ENCODE measurements at places on chromosomes 7 and 10.

GRCh38 chr7:28900311-28900710 lies 57.8 kb downstream of the TRIL start:
- DNase-seq: no peak

DNA sequence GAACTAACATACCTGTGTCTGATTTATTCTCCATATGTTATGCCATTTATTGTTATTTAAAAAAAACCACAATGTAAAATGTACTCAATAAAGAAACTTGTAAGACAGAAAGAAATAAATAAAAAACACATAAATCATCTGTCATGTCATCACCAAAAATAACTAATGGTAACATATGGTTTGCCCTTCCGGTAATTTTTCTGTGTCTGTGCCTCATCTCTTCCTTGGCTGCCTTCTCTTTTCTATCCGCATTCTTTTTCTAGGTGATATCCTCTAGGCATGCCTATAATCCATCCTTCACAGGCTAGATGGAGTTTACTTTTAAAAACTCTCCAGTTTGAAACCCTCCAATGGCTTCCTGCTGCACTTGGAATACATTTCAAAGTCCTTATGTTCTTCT lies 304.0 kb upstream of the ETV1 start:
- no peak for DNase-seq

DNA sequence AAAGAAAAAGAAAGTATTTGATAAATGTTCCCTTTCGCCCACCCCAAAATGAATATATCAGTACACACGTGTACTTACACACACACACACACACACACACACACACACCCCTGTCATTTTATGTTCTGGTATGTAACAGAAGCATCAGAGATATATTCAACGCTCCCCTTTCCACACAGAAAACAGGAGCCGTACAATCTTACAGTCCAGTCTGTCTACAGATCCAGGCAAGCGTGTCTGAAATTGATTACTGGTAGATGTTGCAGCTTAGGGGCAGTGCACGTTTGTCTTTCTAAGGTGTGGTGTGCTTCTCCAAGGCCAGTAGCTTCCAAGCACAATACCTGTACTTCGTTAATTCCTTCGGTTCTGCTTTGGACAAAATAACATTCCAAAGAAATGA lies 143.7 kb upstream of the RNF32 start:
- DNase-seq: no peak

GRCh38 chr10:3362394-3362793 lies 189.8 kb upstream of the PITRM1 start:
- DNase-seq: no peak

- no peak for DNase-seq
Measured at GRCh38 chr10:27680691-27681605, 64.7 kb downstream of the MKX start.
